CD4-positive, CD25-positive, alpha-beta regulatory T cell (primary cell): ENCODE measurements at places on chromosomes 1 and 21. TPM values are rescaled to one million over a fixed set of nuclear protein-coding genes. Genes with fewer than 3 reads are reported as not detected.

NPR1 gene
- polyA plus RNA-seq = not detected

PTPRF gene
- not detected for polyA plus RNA-seq

DMBX1 gene
- polyA plus RNA-seq = not detected

NBPF11 gene
- 0.92 TPM for polyA plus RNA-seq

C1orf210 gene
- not detected for polyA plus RNA-seq

ARHGEF11 gene
- polyA plus RNA-seq = 26.9 TPM

FCGR3A gene
- 0.79 TPM for polyA plus RNA-seq

HCRTR1 gene
- polyA plus RNA-seq = not detected

HSD3B2 gene
- polyA plus RNA-seq = not detected

RPTN gene
- polyA plus RNA-seq = not detected

GRCh38 chr1:109383854-109384253 lies 13.9 kb downstream of the SORT1 start:
- DNase-seq = no peak
- no peaks in the 10 kb centered on the region for H3K4me1 ChIP-seq
- H3K27me3 ChIP-seq = peaks cover 4% of the 10 kb centered on the region
- no peaks in the 10 kb centered on the region for H3K36me3 ChIP-seq

DNA sequence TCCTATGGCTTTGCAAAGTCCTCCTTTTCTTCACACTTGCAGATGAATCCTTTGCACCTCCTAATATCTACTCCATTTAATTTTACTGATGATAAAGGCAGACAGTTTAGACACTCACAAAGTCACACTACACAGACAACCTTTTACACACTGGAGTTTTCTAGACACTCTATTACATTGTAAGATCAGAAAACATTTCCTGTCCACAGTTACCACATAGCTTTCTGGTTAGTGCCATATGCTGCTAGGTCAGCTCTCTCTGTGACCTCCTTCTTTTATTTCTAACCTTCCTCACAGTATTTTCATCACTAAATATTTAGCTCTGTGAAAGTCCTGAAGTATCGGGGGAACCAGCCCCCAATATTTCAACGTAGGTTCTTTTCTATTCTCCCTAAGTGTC lies 5.1 kb downstream of the SH2D1B start:
- H3K36me3 ChIP-seq = no peaks in the 10 kb centered on the region
- H3K4me3 ChIP-seq = no peak overlapping the region
- no peak overlapping the region for H3K27ac ChIP-seq
- H3K4me1 ChIP-seq = no peaks in the 10 kb centered on the region

- H3K4me3 ChIP-seq = no peak overlapping the region
- DNase-seq = peak; percentile 68
- no peak overlapping the region for H3K27ac ChIP-seq
- H3K27me3 ChIP-seq = no peaks in the 10 kb centered on the region
- no peaks in the 10 kb centered on the region for H3K4me1 ChIP-seq
- no peaks in the 10 kb centered on the region for H3K36me3 ChIP-seq
Measured at GRCh38 chr1:70509996-70510876, 99.2 kb downstream of the CTH start.

DNA sequence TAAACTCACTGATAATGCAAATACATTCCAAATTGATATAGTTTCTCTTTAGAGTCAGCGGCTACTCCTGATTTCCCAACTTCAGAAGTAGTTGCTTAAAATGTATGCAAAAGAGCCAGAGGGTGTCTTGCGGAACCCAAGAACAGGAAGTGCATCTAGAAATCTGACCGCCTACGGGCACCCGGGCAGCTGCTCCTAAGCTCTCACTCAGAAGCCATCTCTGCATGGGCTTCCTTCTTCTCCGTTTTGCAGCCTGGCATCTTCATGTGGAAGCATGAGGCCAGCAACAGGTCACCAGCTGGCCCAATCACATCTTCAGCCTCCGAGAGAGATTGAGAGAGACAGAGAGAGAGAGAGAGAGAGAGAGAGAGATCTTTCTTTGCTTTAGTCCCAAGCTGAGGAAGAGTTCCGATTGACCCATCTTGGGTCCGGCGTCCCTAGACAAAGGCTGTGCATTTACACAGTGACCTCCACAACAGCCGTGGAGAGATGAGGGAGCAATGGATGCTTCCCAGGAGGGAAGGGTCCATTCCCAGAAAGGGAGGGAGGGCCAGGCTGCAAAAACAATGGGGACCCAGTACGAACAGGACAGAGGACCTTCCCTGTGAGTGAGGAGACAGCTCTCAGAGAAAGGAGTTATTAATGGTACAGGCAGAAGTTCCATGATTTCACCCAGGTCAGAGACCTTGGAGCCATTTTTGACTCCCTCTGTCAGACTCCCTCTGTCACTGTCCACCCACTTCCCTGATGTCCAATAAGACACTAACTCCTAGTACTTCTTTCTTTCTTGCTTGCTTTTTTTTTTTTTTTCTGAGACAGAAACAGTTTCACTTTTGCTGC lies 28.2 kb upstream of the SLC30A1 start:
- H3K27me3 ChIP-seq = no peaks in the 10 kb centered on the region
- no peaks in the 10 kb centered on the region for H3K36me3 ChIP-seq
- peak overlapping the region; percentile 59 for H3K4me3 ChIP-seq
- peak overlapping the region; percentile 53 for H3K27ac ChIP-seq
- peak; percentile 14 for DNase-seq
- peaks cover 6% of the 10 kb centered on the region for H3K4me1 ChIP-seq

DNA sequence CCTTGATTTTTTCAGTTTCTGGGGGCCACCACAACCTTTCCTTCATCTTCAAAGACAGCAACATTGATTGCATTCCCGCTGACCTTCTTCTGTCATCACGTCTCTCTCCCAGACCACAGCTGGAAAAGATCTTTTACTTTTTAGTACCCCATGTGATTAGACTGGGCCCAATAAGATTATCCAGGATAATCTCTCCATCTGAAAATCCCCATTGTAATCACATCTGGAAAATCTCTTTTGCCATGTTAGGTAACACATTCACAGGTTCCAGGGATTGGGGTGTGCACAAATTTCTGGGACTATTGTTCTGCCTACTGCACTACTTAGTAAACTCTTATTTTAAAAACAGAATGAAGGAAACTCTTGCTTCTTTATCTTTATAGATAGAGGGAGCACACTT lies 47.1 kb upstream of the INSL5 start:
- H3K36me3 ChIP-seq = no peaks in the 10 kb centered on the region
- H3K27me3 ChIP-seq = no peaks in the 10 kb centered on the region
- H3K27ac ChIP-seq = no peak overlapping the region
- H3K4me3 ChIP-seq = no peak overlapping the region

- DNase-seq = peak; percentile 23
- peaks cover 36% of the 10 kb centered on the region for H3K4me1 ChIP-seq
- no peaks in the 10 kb centered on the region for H3K27me3 ChIP-seq
- peak overlapping the region; percentile 99 for H3K27ac ChIP-seq
- peak overlapping the region; percentile 93 for H3K4me3 ChIP-seq
- no peaks in the 10 kb centered on the region for H3K36me3 ChIP-seq
Measured at GRCh38 chr1:15525050-15526020, 1.3 kb upstream of the DNAJC16 start.

DNA sequence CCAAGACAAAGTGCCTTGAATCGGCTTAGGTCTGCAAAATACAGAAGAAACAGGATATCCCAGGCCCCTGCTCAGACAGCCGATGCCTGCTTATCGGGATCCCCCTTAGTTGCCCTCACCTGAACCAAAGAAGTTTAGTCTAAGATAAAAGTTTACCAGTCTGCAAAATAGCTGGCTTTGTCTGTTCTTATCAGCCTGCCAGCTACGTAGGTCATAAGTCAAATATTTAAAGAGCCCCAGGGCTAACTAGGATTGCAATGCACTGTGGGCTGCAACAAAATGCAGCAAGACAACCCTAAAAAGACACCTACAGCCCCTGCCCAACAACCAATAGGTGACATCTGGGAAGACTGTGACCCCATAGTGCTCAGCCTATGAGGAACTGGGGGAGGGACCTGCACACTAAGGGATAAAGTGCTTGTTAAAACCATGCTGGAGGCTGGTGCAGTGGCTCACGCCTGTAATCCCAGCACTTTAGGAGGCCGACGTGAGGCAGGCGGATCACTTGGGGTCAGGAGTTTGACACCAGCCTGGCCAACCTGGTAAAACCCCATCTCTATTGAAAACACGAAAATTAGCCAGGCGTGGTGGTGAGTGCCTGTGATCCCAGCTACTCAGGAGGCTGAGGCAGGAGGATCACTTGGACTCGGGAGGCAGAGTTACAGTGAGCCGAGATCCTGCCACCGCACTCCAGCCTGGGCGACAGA lies 27.4 kb downstream of the LRRC3 start:
- H3K4me3 ChIP-seq = no peak overlapping the region
- no peaks in the 10 kb centered on the region for H3K27me3 ChIP-seq
- no peak overlapping the region for H3K27ac ChIP-seq

- H3K27me3 ChIP-seq = no peaks in the 10 kb centered on the region
- DNase-seq = no peak
Measured at GRCh38 chr1:234149217-234149616, 224.0 kb upstream of the COA6 start.

- peaks cover 20% of the 10 kb centered on the region for H3K4me1 ChIP-seq
- H3K4me3 ChIP-seq = no peak overlapping the region
- DNase-seq = no peak
- no peaks in the 10 kb centered on the region for H3K36me3 ChIP-seq
Measured at GRCh38 chr1:184033711-184034167, 3.8 kb downstream of the COLGALT2 start.

DNA sequence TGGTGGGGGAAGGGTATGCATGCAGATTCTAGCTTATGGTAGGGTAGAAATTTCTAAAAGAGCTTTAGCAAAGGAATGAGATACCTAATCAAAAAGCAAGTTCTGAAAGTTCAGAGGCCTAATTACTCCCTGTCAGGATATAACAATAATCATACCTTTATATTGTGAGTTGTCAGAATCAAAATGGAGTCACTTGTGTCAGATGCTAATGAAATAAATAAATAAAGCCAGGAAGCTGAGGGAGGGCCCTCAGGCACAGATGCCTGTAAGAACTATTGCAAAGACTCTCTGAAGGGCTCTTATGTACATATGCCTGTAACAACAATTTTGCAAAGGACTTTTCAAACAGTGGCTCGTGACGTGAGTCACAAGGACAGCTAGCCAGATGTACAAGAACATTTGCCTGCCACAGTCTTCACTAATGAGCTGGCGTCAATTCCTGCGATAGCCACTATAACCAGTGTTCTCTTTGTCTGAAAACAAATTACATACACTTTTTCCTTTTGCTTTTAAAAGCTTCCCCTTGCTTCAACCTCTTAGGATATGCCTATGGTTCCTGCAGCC lies 27.4 kb upstream of the DNASE2B start:
- no peak overlapping the region for H3K4me3 ChIP-seq
- H3K4me1 ChIP-seq = no peaks in the 10 kb centered on the region
- no peaks in the 10 kb centered on the region for H3K27me3 ChIP-seq
- DNase-seq = no peak

- H3K36me3 ChIP-seq = no peaks in the 10 kb centered on the region
- H3K27me3 ChIP-seq = peaks cover 2% of the 10 kb centered on the region
- no peaks in the 10 kb centered on the region for H3K4me1 ChIP-seq
- peak; percentile 91 for DNase-seq
- H3K4me3 ChIP-seq = no peak overlapping the region
- H3K27ac ChIP-seq = no peak overlapping the region
Measured at GRCh38 chr1:111747282-111747734, 8.1 kb upstream of the INKA2 start.

DNA sequence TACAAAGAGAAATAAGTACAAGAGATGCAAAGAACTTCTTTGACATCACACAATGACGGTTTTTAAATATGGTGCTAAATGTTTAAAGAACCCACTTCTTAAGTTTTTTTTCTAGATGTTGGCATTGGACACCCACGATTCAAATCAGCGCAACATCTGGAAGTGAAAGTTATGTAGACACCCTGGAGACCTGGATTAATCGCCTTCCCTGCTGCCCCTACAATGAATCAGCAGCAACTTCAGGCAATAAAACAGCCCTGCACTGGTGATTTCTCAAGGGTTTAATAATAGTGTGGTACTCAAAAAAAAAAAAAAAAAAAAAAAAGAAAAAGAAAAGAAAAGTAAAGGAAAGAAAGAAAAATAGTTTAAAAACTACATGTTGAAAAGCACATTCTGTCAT lies 248.3 kb downstream of the NUF2 start:
- H3K27ac ChIP-seq = no peak overlapping the region
- no peak for DNase-seq
- H3K27me3 ChIP-seq = no peaks in the 10 kb centered on the region
- no peaks in the 10 kb centered on the region for H3K36me3 ChIP-seq
- H3K4me1 ChIP-seq = no peaks in the 10 kb centered on the region

DNA sequence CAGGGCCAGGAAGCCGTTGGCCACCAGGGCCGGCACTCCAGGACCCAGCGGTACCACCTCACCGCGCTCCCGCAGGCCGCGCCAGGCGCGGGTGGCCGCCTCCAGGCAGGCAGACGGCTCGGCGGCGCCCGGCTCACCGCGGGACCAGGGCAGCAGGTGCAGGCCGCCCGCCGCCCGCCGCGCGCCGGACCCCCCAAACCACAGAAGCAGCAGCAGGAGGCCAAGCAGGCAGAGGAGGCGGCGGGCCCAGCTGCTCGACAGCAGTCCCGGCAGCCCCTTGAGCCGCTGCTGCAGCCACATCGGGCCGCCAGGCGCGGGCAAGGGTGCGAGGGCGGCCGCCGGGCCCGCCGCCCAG lies 312 bp downstream of the KIAA2013 start:
- H3K27me3 ChIP-seq = no peaks in the 10 kb centered on the region
- DNase-seq = peak; percentile 26
- H3K27ac ChIP-seq = no peak overlapping the region

DNA sequence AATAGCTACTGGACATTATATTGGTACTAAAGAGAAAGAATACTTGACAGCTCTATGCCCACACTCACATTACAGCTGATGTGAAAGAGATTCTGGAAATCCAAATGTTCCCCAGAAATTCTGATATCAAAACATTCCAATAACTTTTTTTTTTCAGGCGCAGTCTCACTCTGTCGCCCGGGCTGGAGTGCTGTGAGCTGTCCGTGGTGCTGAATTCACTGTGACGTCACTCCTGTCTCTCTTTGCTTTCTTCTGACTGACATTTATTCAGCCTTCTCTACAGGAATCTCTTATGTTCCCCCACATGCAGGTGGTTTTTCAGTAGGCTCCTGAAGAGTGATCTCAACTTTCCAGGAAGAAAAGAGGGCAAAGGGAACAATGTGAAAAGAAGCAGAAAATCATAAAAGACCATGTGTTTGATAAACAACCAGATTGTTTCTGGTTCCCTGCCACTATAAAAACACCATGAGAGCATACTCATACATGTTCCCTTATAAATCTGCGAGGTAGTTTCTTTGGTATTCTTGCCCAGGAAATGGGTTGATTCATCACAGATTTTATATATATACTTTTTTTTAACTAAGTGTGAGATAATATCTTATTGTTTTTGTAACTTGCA lies 6.2 kb downstream of the S100A7A start:
- H3K4me3 ChIP-seq = no peak overlapping the region
- H3K27me3 ChIP-seq = peaks cover 2% of the 10 kb centered on the region
- DNase-seq = peak; percentile 39
- H3K4me1 ChIP-seq = no peaks in the 10 kb centered on the region
- H3K36me3 ChIP-seq = no peaks in the 10 kb centered on the region
- no peak overlapping the region for H3K27ac ChIP-seq

- no peaks in the 10 kb centered on the region for H3K27me3 ChIP-seq
- DNase-seq = no peak
- no peaks in the 10 kb centered on the region for H3K4me1 ChIP-seq
- H3K4me3 ChIP-seq = no peak overlapping the region
- H3K27ac ChIP-seq = no peak overlapping the region
Measured at GRCh38 chr1:30106125-30106524, 617.3 kb downstream of the MATN1 start.
